ENCODE measurements at places on chromosomes 2 and 18.
A peak's percentile ranks its signal among the peaks of the same experiment; 100 is the strongest.

DNA sequence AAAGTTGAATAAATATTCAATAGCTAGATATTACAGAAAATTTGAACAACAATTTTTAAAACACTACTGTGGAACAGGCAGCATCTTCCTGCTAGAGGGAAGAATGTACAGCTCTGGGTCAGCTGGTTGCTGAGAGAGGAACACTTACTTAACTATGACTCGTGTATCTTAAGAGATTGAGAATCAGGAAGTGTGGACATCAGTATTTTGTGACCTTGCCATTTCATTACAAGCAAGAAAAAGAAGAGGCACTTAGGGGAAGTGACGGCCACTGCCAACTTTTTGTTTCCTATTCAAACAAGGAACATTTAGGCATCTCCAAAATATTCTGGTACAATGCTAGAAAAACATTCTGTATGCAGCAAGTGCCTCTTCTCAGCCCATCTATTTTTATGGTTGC is 45.9 kb downstream of the ITPRID2 start:
- DNase-seq = peak; percentile 50

DNA sequence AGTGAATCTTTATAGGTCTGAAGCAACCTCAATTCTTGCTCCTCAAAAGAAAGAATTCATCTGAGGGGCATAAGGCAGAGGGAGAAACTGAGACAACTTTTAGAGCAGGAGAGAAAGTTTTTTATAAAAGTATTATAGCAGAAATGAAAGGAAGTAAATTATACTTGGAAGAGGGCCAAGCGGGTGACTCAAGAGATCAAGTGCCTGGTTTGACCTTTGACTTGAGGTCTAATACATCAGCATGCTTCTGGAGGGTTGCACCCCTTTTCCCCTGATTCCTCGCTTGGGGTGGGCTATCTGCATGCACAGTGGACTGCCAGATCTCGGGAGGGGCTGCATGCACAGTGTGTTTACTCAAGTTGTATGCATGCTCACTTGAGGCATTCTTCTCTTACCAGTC is 268.5 kb upstream of the LRATD1 start:
- no peak for DNase-seq

- no peak for DNase-seq
Observed at GRCh38 chr2:224591220-224591619, 6.1 kb upstream of the CUL3 start.

DNA sequence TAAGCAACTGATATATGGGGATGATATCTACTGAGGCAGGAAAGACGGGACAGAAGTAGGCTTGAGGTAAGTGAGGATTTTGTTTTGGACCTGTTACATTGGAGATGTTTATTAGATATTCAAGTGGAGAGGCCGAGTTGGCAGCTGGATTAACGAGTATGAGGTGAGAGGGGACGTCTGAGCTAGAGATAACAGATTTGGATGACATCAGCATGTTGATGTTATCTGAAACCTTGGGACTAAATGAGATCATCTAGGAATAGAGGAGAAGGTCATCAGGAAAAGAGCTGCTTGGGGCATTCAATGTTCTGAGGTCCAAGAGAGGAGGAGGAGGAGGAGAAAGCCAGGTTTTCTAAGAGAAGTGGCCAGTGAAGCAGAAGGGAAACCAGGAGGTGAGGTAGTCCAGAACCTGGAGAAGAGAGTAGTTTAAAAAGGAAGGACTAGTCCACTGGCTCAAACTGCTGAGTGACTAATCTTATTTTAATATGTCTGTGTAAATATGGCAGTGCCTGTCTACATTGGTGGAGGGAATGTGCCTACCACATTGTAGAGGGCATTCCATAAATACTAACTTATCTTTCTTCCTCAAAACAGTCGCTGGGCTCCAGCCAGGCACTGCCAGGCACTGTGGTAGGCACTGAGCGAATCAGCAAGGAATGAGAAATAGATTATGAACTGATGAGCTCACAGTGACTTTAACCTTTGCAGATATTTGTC is 488.3 kb downstream of the DLGAP1 start:
- no peak for DNase-seq

GRCh38 chr2:222433332-222434173 is 9.2 kb downstream of the SGPP2 start:
- DNase-seq = no peak

Data from SIG-M5 (cell line).